ENCODE measurements at places on chromosomes 13 and 19. TPM values are rescaled to one million over a fixed set of nuclear protein-coding genes. Genes with fewer than 3 reads are reported as not detected.

GRCh38 chr13:20702915-20703779 is at the start of gene IL17D:
Gene IL17D, plus strand, starts transcription at chr13:20703699. Its CDS starts 303 bp downstream, at chr13:20704002.
- H3K4me1 ChIP-seq = peaks cover 15% of the 10 kb centered on the region
- peak within 1 kb of the TSS; percentile 76 for H3K27ac ChIP-seq
- peak within 1 kb of the TSS; percentile 92 for H3K4me3 ChIP-seq
- DNase-seq = peak; percentile 55
- H3K36me3 ChIP-seq = no peaks in the 10 kb centered on the region
- no peaks in the 10 kb centered on the region for H3K27me3 ChIP-seq

The ZNF98 gene
- not detected for total RNA-seq

- no peak overlapping the region for H3K4me3 ChIP-seq
- no peak overlapping the region for H3K27ac ChIP-seq
- DNase-seq = no peak
- H3K4me1 ChIP-seq = no peaks in the 10 kb centered on the region
- H3K27me3 ChIP-seq = no peaks in the 10 kb centered on the region
- no peaks in the 10 kb centered on the region for H3K36me3 ChIP-seq
Observed at GRCh38 chr13:93466502-93467036, 240.0 kb downstream of the GPC6 start.

The SUGP2 gene
- 75.6 TPM for total RNA-seq

DNA sequence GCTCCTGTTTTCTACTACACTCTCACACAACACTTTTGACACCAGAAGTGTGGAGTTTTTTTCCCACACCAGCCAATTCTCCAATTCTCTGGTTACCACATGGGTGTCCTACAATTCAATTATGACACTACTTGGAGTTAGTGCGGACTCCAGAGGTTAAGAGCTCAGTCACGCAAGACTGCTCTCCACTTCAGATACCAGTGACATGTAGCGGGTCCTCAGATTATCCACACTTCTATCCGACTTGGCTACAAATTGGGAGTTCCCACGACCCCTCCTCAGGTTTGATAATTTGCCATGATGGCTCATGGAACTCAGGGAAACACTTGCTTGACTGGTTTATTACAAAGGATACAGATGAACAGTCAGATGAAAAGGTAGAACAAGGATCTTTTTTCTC is 32.9 kb downstream of the PAN3 start:
- H3K36me3 ChIP-seq = no peaks in the 10 kb centered on the region
- no peaks in the 10 kb centered on the region for H3K4me1 ChIP-seq
- no peaks in the 10 kb centered on the region for H3K27me3 ChIP-seq
- no peak for DNase-seq

- H3K36me3 ChIP-seq = no peaks in the 10 kb centered on the region
- peaks cover 20% of the 10 kb centered on the region for H3K4me1 ChIP-seq
- DNase-seq = no peak
- H3K4me3 ChIP-seq = no peak overlapping the region
Observed at GRCh38 chr13:30841154-30841553, 64.9 kb upstream of the MEDAG start.

The IL12RB1 gene
- total RNA-seq = not detected

Measured in Caco-2 (cell line).